Activated CD8-positive, alpha-beta memory T cell treated with anti-CD3 and anti-CD28 coated beads for 1 hour (primary cell): ENCODE measurements at places on chromosomes 13 and 19.

GRCh38 chr13:73109969-73110368, 51.2 kb downstream of the KLF5 start:
- DNase-seq, result no peak

DNA sequence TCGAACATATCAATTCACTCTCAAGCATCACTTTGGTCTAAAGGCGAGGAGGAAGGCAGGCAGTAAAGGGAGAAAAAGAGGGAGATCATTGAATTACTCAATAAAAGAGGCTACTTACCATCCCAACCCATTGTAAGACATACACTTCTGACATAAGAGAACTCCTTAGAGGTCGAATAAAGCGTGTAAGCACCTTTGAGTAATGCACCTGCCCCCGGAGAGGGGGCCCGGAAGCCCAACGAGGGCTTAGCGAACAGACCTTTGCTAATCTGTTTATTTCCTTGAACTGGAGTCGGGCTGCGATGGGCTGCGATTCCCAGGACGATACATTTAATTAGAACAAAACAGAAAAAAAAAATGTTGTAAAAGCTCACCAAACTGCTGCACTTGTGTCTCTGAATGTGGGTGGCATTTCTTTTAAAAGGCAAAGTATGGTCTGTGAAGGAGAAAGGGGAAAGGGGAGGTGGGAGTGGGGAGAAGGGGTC, 3.0 kb downstream of the ZC3H4 start:
- DNase-seq, result no peak

GRCh38 chr19:51203916-51204315, 21.0 kb upstream of the CD33 start:
- no peak for DNase-seq

DNA sequence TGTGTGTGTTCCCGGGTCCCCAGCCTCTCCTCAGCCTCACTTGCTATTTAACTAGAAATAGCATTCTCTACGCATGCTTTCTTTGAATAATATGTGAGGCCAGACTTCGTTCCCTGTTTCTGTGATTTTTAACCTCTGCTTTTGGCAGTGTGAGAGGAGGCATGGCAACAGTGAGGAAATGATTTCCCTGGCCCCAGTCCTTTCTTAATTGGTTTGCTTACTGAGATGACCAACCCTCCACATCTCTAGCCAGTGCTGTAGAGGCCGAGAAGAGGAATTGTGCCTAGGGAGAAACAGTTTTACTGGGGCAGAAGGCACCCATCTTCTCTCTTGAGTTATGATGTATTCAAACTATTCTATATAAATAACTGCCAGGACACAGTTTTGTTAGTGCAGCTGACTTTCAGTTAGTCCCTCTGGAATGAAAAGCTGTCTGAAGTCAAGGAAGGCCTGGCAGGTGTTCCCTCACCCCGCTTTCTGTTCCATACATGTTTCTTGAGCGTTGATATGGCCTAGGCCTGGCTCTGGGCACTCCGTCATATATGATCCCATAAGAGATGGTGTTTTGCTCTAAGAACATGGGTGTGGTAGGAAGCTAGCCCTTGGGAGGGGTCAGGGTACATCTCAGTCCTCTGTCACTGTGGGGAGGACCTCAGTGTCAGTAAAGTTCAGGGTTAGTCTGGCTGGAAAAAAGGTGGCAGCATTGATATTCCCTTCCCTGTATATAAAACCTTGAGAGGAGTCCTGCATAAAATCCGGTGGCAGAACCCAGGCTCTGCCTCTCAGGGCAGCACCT, 73.7 kb upstream of the NPAS1 start:
- no peak for DNase-seq

GRCh38 chr13:80134346-80134745, 206.6 kb downstream of the SPRY2 start:
- no peak for DNase-seq

DNA sequence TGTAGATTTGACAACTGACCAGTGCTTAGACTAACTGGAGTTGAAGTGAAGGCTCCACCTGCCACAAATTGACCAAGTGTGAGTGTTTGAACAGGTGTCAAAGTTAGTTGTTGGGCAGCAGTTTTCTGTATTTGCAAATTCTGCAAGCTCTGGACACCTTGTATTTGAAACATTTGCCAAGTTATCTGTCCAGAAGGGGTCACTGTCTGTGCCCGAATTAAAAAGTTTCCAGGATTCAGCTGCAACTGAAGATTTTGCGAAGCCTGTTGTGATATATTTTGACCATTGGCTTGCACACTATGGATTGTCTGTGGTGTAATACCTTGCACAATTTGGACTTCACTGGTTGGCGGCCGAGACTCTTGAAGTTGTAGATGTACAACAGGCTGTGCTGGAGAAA, 1690.7 kb downstream of the SLITRK5 start:
- DNase-seq, result no peak

GRCh38 chr19:17337675-17338432, 501 bp downstream of the GTPBP3 start:
- no peak for DNase-seq

DNA sequence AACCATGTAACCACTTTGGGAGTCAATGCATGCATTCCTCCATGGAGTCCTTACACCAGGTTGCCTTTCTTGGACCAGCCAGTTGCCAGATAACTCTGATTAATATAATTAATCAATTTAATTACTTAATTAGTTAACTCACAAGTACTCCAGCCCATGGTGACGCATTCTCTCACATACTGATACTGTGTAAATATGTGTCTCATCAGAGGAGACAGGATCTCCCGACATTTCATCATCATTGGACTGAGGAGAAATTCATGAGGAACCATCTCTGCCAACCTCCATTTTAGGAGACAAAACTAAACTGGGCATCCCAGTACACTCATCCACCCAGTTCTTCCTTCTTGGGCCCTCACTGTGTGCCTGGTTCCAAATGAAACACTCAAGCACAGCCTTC, 6.5 kb upstream of the CASP14 start:
- DNase-seq, result no peak

DNA sequence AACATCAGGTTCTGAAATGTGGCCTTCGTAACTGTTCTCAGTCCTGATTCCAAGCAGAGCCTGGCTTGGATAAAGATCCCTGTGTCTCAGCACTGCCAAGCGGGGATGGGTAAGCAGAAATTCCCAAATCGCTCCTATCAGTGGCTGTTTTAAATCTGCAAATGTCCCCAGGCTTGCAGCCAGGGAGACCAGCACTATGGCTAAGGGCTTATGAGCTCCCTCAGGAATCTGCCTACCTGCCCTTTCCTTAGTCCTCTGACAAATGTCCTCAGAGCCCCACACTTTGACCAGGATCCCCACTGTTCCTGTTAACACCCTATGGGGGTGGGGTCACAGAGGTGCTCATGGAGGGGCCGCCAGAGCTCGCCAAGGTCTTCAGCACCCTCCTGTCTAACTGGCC, 1062.8 kb downstream of the UQCRFS1 start:
- no peak for DNase-seq

DNA sequence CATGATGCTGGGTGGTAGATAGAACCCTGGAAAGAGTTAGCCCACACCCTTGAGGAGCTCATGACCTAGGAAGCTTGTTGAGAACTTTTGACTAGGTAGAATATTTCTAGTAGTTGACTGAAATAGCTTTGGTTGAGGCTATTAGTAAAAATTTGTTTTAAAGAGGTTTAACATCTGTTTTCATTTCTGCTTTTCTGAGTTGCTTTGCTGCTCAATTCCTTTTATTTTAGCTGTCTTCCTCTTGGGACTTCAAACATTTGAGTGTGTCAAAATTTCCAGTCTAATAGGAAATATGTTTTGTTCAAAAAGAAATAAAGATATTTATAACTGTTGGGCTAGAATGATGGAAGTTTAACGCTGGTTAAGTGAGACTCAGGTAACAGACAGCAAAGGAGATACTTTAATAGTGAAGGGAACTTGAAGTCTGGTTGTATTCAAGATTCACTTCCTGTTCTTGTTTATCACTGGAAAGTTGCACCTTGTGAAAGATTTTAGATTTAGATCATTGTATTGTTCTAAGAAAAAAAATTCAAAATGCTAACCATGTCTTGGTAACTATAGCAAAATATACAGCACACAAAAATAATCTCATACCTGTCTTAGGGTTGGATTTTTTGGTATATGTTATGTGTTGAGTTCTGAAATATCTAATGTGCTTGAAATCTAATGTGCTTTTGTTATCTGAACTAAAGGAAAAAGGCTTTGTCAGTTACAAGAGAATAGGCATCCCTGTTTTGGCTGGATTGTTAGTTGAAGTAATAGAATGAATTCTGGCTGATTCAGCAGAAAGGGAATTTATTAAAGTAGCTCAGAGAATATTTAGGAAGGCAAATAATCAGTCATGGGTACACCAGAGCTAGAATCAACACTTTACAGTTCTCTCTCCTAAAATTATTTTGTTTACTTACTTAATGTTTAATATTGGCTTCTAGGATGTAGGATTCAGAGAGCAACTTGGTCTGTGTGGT, 24.4 kb upstream of the GPR18 start:
- DNase-seq, result no peak

DNA sequence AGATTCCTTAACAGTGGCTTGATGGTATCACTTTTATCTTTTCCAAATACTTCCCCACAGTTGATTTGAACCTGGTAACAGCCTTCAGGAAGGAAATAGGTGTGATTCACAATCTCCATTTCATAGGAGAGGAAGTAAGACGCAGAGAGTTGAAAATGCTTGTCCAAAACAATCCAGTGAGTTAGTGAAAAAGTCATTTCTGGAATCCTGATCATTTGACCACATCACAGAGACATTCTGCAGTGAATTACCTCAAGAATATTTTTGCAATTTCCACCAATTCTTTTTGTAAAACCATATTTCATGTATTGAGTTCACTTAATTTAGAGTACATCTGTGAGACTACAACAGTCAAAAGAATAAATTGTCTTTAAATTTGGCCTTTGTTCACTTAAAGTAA, 292.8 kb downstream of the DCLK1 start:
- no peak for DNase-seq
